ENCODE measurements at places on chromosomes 6 and 20.

GRCh38 chr20:32274359-32274758 lies 3.1 kb upstream of the KIF3B start:
- DNase-seq, result no peak

- DNase-seq, result no peak
These were observed 35.4 kb downstream of the MDFI start for GRCh38 chr6:41673704-41674000.

- DNase-seq, result no peak
These were observed 165.0 kb upstream of the POU3F2 start for GRCh38 chr6:98669371-98669770.

DNA sequence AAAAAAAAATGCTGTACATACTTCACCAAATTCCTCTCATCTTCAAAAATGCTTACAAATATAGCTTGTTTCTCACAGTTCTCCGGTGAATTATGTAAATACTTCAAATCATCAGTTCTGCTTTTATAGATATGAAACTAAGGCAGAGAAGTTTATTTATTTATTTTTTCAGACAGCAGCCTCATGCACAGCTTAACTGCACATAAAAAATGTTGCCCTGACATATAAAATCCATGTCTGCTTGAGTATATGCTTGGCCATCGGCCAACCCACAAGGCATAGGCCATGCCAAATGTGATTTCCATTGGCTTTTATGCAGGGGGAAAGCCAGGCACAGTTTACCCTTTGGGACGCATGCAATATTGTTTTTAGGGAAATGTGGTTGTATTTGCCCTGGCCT lies 57.3 kb upstream of the PHACTR2 start:
- DNase-seq, result no peak

- DNase-seq, result no peak
These were observed 108.6 kb upstream of the DOK5 start for GRCh38 chr20:54366669-54367344.

GRCh38 chr6:5305968-5306626 lies 44.8 kb downstream of the FARS2 start:
- no peak for DNase-seq

DNA sequence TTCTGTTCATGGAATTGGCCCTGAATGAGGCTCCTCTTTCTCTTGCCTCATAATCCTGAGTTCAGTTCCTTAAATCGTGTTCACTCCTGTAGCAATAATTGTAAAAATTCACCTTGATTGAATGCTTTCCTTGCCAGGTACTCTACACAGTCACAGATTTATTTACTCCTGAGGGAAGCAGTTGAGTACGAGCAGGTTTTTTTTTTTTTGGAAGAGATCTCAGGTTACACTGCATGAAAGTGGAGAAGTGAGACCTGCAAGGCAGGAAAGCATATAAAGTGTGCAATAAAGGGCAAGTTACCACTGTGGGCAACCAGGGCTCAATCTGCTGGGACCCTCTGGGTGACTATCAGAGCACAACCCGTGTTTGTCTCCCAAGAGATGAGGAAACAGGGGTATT lies 93.0 kb upstream of the DOK5 start:
- no peak for DNase-seq

DNA sequence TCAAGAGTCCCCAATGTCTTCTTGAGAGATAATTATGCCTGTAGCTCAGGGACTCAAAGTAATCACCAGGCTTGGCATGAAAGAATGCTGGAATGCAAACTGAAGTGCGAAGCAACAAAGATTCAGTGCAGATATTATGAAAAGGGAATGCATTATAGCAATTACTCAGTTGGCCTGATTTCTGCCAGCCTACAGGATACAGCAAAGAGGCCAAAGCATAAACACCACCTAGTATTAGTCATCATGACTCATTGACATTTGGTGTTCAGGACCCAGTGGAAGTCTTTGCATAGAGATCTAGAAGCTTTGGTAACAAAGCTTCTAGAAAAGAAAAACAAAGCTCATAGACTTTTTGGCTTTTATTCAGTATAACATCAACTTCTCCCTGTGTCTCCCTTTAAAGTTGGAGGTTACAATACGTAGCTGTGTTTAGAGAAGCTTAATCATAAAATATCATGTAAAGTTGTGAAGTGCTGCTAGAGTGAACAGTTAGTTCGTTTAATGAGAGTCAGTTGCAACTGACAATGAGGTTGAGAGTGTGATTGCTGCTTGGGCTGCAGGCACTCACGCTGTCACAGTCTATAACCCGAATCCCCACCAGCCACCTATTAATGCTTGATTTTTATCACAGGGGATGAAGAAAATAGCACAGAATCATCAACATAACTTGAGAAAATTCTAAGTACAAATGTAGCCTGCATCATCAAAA lies 932.7 kb downstream of the TFAP2A start:
- no peak for DNase-seq

DNA sequence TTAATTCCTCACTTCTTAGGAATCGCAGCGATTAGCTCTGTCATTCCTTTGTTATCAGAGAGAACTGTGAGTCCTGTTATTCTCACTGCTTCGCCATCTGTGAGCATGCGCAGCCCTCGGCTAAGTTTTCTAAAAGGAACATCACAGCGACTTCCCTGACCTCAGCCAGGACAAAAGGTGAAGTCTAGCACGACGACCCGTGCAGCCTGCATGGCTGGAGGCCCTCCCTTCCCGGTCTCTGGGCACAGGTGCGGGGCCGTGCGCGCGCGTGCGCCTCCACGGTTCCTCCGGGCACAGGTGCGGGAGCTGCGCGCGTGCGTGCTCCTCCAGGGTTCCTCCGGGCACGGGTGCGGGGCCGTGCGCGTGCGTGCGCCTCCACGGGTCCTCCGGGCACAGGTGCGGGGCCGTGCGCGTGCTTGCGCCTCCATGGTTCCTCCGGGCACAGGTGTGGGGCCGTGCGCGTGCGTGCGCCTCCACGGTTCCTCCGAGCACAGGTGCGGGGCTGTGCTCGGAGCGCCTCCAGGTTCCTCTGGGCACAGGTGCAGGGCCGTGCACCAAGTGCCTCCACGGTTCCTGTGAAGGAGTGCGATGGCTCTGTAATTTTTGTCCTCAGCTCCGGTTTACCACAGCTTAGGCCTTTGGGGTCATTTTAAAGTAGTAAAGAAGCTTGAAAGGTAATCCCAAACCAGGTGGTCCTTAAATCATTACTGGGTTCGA lies 212.3 kb downstream of the ERMARD start:
- no peak for DNase-seq

GRCh38 chr6:79797912-79798311 lies 149.4 kb downstream of the ELOVL4 start:
- no peak for DNase-seq

DNA sequence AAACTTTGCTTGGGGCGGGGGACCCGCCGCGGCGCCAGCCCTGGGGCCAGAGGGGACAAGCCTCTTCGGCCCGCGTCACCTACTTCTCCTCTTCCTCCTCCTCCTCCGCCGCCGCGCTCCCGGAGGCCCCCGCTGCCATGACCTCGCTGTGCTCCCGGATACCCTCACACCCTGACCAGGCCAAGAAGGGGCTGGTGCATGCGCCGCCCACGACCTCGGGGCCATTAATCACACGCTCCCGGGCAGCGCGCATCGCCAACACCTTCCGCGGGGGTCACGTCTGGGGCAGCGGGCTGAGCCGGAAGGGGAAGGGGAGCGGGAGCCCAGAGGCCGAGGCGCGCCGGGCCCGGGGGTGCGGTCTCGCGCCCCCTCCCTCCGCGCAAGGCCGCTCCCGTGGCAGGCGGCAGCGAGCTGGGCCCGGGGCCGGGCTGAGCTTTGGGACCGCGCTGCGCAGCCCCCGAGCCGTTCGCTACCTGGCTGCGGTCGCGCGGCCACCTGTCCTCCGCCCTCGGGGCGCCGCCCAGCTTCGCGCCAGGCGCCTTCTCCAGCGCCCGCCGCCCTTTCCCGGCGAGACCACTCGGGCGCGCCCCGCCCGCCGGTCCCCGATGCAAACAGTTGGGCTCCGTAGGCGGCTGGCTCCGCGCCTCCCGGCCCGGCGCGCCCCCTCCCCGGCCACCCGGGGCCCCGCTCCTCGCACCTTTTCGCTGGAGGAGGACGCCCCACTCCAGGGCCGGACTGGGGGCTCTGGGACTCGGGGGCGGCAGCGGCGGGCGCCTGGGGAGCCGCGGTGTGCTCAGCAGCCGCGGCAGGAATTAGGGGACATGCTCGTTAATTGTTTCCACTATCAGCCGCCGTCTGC lies 575 bp upstream of the CNR1 start:
- peak; percentile 76 for DNase-seq

DNA sequence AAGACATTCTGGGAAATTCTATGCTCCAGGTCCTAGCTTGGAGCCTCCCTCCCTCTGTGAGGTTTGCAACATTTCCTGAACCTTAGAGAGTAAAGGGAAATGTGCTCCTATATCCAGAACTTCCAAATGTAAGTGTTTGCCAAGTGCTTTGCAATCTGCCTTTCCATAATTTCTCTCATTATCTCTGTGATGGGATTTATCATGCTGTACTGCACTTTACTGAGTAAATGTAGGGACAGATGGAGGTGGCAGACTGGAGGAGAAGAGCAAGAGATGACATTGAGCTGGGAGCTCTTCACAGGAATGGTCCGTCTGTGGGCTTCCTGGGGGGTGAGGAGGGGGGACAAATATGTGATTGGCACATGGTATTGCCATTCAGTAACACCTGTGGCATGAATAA lies 184.3 kb downstream of the SOX4 start:
- DNase-seq, result no peak

DNA sequence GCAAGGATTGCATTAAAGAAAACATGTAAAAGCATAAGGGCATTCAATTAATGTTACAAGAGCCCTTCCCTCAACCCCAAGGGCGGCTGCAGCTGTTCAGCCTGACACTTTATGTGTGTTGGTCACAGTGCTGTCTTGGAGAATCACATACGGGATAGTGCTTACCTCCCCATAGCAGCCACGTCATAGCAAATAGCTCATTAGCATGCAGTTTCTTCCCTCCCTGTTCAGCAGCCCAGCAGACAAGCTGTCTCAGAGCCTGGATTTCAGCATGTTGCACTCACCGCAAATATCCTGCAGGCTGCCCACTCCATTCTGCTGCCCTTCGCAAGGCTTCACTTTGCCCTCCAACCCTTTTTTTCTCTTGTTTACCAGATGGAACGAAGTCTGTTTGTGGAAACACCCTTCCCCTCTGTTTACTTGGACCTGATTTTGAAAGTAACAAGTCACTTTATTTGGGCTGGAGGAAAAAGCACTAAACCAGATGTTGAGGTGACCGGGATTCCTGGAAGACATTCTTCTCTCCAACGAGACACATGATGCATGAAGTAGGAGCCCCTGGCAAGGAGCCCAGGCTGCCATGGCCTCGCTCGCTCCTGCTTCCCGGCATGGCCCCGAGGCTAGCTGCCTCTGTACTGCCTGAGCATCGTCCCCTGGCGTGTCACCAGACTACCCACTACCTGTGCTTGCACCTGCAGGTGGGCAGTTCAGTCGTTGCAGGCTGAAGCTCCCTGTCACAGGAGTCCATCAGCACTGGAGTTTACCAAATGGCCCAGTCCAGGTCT lies 151.6 kb upstream of the GMDS start:
- no peak for DNase-seq

DNA sequence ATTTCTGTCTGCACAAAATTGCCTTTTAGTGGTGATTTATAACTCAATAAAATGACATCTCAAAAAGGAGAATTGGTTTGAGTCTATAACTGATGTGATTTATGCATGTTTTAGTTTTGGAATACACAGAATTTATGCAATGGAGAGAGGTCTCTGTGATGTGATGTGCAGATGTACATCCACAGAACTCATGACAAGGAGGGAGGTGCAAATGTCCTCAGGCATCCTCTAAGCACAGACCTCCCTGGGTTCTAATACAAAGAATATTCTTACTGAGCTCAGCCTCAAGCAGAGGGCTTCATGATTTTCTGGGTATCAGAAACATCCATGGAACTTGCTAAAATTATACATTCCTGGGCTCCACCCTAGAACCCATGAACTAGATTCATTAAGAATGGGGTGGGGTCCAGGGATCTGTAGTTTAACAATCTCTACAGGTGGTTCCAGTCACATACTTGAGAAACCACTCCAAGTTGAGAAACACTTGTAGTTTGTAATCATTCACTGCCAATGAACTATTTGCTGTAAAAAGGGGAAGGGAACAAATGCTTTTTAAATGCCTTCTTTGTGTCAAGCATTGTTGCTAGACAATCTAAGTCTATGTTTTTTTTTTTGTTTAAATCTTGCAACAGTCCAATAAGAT lies 60.2 kb upstream of the NEDD9 start:
- DNase-seq, result no peak

GRCh38 chr6:89690944-89691324 lies 52.4 kb upstream of the LYRM2 start:
- no peak for DNase-seq

DNA sequence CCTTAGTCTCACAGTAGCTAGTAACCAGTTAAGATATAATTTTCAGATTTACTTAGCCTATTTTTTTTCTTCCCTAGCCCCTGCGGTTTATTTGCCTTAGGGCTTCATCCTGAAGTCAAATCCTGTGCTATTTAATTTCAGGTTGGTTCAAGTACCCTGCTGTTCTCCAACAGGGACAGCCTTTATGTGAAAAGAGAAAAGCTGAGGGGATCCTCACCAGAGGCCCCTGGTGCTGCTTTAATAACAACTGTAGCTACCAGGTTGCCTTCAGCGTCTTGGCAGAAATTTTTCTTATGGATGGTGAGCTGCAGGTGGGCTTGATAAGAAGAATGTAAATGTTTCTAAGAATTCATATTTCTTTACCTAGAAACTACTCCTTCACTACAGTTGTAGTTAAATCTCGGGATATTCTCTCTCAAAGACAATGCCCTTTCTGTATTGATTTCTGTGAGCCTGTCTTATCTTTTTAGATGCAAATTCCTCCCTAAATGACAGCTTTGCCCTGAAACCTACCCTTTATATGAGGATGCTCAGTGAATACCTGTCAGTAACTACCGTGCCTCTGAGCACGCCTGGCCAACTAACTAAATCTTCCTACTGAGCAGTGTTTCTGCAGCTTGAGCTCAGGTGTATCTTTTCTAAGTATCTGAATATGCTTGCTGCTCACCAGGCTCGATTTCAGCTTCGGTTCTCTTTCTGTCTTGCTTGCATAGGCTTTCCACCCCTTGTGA lies 320.5 kb downstream of the MMUT start:
- no peak for DNase-seq

DNA sequence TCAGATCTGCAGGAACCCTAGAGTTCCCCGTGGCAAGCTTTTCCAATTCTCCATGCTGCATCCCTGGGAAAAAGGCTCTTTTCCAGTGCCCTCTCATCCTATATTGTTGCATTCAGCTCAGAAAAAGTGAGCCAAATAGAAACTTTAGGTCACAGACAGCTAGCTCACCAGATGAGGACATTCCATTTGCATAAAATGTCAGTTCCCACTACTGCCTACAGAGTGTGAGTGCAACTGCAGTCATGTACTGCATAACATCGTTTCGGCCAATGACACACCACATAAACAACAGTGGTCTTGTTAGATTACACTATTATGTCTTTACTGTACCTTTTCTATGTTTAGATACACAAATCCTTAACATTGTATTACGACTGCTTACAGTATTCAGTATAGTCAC lies 8.6 kb downstream of the HS3ST5 start:
- DNase-seq, result no peak

Data from GM13977 (cell line).